ENCODE measurements at places on chromosomes 4 and X. TPM values are rescaled to one million over a fixed set of nuclear protein-coding genes. Genes with fewer than 3 reads are reported as not detected.
A peak's percentile ranks its signal among the peaks of the same experiment; 100 is the strongest.

GRCh38 chr4:146790515-146790914 lies 151.8 kb downstream of the POU4F2 start:
- DNase-seq = no peak

- peak; percentile 47 for DNase-seq
Measured at GRCh38 chrX:52979993-52980392, 21.7 kb upstream of the FAM156A start.

GRCh38 chr4:28784188-28784587 lies 1923.5 kb downstream of the STIM2 start:
- DNase-seq = no peak

PRSS12 gene
- 1.3 TPM for total RNA-seq

TKTL2 gene
- total RNA-seq = not detected

NCBP2L gene
- not detected for total RNA-seq

Data from sigmoid colon (tissue), 7 donors.